ENCODE measurements at places on chromosomes 5 and 9.
A peak's percentile ranks its signal among the peaks of the same experiment; 100 is the strongest.

GRCh38 chr5:43336159-43336558 is 22.9 kb upstream of the HMGCS1 start:
- DNase-seq: no peak

- DNase-seq: no peak
These were observed 22.5 kb downstream of the NEK6 start for GRCh38 chr9:124280176-124280691.

DNA sequence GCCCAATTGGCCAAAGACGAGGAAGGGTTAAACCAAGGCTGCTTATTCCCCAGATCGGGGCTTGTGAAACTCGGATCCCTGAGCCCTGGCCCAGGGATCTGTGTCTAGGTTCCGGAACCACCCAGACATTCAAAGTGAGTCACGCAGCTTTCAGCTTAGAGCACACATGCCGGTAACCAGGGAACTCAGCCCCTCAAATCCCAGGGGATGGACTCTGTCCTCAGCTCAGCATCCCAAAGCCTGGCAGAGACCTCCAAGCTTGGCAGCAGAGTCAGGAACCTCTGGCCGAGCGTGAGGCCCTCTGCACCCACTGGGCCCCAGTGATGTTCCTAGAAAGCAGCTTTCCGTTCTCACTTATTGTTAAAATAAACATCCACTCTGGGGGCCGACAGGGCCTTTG is 5.1 kb downstream of the PNPLA7 start:
- DNase-seq: no peak

DNA sequence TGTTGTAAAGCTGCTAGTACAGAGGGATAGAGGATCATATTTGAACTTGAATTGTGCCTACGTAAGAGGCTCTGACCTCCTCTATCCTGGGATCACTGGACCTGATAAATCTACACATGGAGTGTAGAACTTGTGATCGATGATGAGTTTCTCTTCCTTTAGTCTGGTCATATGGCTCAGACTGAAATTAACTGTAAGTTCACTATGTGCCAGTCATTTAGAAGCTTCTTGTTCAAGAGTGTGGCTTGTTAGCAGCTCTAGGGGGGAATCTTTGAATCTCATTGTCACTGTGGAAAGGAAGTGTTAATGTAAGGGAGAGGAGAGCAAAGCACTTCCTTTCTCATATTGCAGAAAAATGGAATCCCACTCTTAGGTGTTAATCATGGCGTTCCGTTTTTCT is 12.1 kb downstream of the ZBTB34 start:
- DNase-seq: no peak

GRCh38 chr9:27628311-27628710 is 55.0 kb upstream of the C9orf72 start:
- no peak for DNase-seq

DNA sequence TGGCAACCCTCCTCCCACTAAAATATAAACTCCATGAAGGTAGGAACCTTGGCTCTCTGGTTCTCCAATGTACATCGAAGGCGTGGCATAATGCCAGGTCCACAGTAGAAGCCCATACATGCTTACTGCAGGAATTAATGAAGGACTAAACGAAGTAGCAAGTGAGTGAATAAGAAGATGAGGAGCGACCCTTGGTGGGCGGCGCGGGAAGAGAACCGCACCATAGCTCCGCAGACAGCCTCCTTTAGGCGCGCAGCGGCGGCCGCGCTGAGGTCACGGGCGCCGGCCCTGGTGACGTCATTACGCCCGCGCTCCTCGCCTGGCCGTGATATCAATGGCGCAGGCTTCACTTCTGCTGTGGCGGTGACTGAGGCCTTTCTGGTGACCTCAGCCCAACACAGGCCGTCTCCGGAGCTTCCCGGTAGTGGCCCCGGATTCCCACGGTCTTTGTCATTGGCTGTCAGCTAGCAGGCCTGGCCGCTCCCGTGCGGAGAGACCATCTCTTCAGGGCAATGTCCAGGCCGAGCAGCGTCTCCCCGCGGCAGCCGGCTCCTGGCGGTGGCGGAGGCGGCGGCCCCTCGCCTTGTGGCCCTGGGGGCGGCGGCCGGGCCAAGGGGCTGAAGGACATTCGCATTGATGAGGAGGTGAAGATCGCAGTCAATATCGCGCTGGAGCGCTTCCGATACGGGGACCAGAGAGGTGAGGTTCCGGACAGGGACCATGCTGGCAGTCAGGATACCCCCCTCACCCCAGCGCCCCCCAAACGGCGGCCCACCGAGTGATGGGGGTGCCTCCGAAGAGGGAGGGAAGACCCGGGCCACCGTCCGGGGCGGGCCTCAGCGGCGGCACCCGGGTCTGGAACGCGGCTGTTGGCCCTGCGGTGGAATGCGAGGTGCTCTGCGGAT is at the start of gene YTHDC2:
YTHDC2 (plus strand) TSS at position 311 of the 905 bp plus-strand sequence; CDS start at position 513, 202 bp downstream.
- DNase-seq: peak; percentile 89

GRCh38 chr9:110936237-110936636 is 102.0 kb downstream of the LPAR1 start:
- no peak for DNase-seq

DNA sequence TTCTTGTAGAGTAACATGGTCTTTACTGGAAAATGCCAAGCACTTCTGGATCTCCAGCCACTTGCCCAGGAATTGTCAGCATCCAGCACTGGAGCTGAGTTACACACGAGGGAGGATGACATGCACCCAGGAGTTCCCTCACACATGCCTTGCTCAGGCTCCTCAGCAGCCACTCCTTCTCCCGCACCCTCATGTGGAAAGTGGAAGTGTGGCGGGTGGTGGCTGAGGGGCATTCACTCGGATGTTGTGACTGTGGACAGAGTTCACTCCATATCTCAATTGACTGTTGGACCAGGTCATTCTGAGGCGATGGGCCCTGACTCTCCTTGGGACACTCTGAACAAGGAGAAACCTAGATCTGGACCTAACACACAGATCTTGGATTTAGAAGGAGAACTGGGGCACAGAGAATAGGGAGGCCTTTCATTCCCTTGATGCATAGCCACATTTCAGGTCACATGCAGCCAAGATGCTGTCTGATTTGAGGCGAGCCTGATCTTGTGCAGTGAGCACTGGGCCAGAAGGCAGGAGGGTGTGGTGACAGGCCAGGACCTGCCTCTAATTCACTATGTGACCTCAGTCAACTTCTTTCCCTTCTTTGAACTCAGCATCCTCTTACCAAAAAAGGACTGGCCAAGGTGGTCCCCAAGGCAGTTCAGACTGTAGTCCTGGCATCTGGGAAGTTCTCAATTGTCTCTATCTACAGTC is 62.1 kb downstream of the CYSTM1 start:
- no peak for DNase-seq

DNA sequence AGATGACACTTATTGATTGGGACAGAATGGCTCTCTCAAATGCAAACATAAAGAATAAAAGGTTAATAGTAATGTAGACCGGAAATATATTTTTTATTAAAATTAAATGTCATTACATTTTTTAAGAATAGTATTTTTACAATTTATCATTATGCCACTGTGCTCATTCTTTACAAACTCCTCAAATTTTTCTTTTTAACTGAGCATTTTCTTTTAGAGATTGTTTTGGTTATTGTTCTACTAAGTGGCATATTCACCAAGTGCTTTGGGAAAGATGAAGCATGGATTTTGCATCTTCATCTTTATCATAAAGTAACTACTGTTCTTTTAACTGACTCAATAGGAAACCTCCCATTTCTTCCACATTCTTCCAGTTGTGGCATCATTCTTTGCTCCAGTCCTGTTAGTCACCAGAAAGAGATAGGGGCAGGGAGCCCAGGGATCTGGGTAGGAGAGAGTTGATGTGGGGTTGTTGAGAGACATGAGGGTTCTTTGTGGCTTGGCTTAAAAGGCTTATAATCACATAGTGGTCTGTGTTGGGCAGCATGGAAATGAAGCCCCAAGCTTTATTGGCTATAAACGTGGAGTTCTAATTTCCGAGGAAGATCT is 69.8 kb downstream of the SYK start:
- no peak for DNase-seq

GRCh38 chr5:96763026-96763425 is 44.7 kb downstream of the ERAP1 start:
- peak; percentile 60 for DNase-seq

DNA sequence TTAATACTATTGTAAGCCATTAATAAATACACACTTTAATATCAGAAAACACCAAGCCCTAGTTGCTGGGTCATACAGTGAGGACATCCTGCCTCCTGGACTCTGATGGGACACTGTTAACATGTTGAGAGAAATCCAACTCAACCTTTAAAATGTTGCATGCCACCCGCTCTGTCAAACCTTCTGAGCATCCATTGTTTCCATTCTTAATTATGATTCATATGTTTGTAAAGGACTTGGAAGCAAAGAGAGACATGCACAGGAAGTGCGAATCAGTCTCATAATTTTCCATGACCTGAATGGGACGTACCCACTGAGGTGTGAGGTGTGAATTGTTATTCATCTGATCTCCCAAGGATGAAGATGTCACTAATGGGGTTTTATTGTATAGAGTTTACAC is 186.4 kb downstream of the CAAP1 start:
- no peak for DNase-seq

DNA sequence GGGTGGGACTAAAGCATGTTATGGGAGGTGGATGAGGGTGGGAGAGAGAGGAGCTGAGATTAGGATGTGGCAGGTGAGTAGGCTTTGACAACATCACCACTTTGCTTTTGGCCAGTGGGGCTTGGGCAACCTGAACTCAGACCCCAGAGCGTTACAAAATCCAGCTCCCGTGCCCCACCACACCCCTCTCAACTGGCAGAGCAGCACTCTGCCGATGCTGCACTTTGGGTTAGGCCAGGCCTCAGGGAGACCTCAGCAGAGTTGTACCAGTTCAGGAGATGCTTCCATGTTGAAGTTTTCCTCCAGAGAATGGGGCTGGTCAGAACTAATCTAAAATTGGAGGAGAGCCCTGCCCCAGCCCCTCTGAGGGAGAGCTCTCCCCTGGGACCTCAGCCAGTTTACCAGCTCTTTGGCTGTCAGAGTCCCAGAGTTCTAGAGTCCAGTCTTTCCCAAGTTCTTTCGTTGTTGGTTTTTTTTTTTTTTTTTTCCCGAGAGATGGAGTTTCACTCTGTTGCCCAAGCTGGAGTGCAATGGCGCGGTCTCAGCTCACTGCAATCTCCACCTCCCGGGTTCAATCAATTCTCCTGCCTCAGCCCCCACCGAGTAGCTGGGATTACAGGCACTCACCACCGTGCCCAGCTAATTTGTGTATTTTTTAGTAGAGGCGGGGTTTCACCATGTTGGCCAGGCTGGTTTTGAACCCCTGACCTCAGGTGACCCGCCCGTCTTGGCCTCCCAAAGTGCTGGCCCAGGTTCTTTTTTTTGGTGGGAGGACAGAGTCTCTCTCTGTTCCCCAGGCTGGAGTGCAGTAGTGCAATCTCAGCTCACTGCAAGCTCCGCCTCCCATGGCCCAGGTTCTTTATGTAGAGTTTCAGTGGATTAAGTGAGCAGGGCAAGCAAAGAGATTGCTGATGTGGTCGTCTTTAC is 17.8 kb downstream of the NUDT2 start:
- no peak for DNase-seq

- DNase-seq: no peak
These were observed 51.1 kb downstream of the NEK6 start for GRCh38 chr9:124308606-124309491.

DNA sequence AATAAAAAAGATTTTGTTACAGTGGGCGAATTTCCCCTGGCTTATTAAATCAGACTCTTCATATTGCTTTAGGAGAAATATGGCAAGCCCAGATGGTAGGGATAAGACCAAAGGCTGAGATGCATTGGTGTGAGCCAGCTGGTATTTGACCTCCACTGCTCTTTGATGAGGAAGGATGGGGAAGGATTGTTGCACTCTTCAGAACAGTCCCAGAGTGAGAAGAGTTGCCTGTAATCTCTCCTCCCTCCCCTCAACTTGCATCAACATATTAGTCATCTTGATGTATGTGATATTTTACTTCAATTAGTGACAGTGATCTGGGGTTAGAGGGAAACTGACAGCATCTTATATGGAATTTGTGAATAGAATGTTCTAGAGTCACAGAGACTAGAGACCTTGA is 136.6 kb downstream of the ADAMTS12 start:
- DNase-seq: no peak

Measured in WERI-Rb-1 (cell line).